Naive thymus-derived CD4-positive, alpha-beta T cell (primary cell): ENCODE measurements at places on chromosomes 1 and 21. TPM values are rescaled to one million over a fixed set of nuclear protein-coding genes. Genes with fewer than 3 reads are reported as not detected.

Gene IL12RB2
- polyA plus RNA-seq = 0.47 TPM

Gene GJA4
- not detected for polyA plus RNA-seq

Gene CD34
- polyA plus RNA-seq = not detected

Gene SLC1A7
- not detected for polyA plus RNA-seq

Gene RRAGC
- polyA plus RNA-seq = 6.9 TPM

Gene CEP104
- polyA plus RNA-seq = 15.3 TPM

DNA sequence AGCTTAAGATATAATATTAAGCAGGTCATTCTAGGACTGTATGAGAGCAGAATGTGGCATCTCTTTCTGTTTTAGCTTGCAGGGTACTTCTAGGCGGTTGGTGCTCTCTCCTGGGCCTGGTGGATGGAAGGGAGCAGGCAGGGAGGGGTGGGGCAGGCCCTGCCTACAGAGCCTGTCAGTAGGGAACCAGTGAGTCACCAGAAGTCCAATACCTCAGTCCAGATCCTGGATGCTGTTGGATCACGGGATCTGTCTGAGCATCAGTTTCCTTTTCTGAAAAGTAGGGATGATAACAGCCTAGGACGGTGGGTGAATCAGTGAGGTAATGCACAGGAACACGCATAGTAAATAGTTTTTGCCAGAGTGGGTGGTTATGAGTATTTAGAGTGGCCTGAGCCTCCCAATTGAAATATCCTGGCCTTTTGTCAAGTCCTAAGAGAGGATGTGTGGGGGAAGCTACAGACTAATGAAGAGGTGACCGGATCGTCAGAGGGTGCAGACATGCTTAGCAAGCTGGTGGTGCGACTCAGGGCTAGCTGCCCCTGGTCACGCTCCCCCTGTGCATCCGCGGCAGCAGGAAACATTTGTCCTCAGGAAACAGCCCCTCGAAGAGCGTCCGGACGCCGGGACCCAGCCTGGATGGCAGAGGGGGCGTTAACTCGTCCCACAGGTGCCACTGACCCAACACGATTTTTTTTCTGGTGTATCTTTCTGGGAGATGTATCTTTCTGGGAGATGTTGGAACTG, 23.9 kb downstream of the NAV1 start:
- no peak for DNase-seq

DNA sequence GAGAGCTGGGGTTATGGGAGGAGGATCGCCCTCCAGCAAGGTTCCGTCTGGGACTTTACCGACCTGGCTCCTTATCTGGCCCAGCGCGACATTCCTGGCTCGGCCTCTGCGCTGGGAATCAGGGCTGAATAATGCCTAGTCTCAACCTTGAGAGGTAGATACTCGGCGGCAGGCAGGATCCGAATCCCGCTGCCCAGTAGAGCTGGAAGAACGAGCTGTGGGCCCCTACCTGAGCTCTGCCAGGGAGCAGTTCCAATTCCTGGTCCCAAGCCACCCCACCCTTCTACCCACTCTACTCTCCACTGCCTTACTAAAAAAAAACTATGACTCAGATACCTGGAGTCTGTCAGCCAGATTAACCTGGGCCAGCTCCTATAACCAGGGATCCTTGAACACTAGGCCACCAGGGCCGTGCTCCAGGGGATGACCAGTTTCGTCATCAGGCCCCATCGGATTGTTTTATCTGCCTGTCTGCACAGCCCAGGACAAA, 53.6 kb downstream of the RHBG start:
- no peak for DNase-seq

DNA sequence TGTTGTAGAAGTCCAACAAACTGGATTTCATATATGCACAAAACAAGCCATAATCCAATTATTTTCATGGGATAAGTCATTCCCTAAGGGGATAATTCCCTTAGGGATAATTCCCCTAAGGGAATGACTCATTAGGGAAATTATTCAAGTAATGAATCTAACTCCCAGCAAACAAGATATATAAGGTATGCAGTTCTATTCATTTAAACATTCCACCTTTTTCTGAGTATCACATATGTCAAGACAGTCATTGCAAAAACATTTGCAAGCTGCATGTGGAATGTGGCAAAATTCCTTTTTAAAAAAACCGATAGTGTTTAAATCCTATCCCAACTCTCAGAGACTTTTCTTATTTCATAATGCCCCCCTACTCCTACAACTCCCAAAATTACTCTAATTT, 131.2 kb downstream of the AKT3 start:
- DNase-seq = no peak

DNA sequence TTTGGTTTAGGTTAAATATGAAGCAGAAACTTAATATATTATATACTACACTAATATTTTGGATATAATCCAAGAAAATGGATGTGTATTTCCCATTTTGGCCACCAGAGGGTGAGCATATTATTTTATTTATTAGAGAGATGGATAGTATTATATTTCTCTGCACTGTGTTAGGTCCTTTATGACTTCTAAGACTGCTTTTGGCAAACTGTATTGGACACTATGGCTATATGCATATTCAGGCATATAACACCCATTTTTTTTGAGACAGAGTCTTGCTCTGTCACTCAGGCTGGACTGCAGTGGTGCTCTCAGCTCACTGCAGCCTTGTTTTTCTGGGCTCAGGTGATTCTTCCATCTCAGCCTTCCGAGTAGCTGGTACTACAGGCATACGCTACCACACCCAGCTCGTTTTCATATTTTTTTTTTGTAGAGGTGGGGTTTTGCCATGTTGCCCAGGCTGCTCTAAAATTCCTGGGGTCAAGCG, 17.8 kb upstream of the PGM1 start:
- DNase-seq = no peak

GRCh38 chr1:199585392-199585791, 442.1 kb upstream of the NR5A2 start:
- DNase-seq = no peak

GRCh38 chr21:41993744-41994143, 16.4 kb downstream of the ZBTB21 start:
- DNase-seq = no peak

GRCh38 chr21:23585419-23585818, 2021.9 kb downstream of the MRPL39 start:
- DNase-seq = no peak

DNA sequence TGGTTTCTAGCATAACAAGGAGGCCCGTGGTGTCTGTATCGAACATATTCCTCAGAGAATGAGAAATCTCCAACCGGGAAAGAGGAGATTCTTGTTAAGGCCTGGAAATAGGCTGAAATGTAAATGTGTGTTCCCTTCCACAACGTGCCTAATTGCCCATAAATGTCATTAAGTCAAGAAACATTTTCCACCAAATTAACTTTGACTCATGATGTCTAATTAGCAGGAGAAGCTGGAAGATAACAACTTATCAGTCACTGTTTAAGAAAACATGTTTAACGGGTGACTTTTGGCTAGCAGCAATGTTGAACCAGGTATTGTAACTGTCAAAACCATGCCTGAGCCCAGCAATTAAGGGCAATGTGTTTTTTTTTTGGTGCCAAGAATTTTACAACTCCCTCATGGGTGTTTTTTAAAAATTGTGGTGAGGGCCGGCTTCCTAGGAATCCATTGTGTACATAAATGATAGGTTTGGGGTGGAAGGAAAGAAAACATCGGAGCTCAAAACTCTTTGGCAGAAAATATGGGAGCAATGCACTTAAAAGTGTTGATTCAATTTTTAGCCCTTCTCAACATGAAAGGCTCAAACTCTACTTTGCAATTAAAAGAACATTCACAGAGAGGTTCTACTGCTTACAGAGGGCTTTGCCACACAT, 67.0 kb downstream of the OLIG1 start:
- no peak for DNase-seq

- DNase-seq = no peak
Measured at GRCh38 chr21:42657676-42658319, 4.4 kb downstream of the PDE9A start.

- DNase-seq = no peak
Measured at GRCh38 chr1:177228693-177229065, 57.9 kb downstream of the BRINP2 start.

DNA sequence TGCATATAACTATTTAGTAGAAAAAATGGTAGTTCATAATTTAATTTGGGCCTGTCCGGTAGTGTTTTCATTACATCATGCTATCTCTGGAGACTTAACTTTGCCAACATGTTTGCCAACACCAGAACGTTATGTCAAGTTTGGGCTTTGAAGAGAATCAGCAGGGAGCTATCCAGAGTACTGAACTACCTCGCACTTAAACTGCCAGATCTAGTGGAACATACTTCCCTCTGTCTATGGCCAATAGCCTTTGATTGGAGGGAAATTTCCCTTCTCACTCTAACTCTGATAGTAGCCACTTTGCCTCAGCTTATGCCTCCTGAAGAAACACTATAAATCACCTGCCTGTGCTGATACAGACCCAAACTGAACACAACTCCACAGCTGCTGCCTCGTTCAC, 10.0 kb downstream of the LRRC53 start:
- DNase-seq = no peak

DNA sequence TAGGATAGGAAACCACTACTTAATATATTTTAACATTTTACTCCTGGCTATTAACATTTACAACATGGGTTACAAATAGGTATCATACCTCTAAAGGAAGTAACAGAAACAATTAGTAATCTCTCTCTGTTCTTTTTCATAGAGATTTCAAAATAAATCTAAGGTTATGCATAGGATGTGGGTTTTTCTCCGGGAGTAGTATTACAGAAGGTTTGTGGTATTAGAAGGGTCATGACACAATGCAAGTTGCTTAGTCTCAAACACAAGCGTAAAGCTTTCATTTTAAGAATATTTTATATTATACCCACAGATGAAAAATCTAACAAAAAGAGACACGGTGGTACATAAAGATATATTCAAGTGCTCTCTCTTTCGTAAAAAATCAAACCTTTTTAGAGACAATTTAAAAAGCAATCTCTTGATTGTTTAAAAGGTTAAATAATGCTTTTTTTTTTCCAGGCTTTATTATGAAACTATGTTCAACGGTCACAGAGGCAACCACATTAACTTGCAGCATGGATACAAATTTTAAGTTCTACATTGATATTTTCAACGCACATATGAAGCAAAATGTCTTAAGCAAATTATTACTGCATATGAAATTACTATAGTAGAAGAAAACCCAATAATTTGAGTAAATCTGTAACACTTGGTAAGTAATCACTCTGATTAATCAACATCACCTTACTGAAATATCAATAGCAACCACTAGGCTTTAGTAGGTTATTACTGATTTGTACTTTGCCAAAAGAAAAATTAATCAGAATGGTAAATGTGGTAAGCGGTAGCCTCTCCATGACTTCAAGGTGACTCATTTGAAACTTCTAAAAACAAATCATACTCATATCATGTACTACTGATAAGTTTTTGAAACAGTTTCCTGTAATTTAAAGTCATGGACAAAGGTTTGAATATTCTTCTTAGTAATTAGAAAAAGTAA, 97.4 kb upstream of the GFI1 start:
- peak; percentile 51 for DNase-seq

GRCh38 chr1:248417854-248418253, 15.0 kb downstream of the OR2T1 start:
- peak; percentile 5 for DNase-seq

DNA sequence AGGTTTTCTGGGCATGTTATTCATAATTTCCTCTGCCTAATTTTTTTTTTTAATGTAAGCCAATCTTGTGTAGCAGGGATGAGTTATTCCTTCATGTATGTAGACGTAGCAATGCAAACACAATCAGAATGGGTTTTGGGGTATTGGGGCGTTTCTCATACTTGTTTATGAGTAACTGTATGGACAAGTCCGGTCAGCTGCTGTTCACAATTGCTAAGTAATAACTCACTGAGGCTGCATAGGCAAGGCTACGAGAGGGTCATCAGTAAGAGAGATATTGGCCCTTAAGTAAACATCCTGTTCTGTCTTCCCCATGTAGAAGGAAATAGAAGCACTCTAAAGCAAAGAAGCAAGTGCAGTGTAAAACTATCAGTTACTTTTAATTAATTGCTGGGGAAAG, 9.5 kb upstream of the TARS2 start:
- no peak for DNase-seq

GRCh38 chr1:43306688-43307457, 6.1 kb downstream of the TIE1 start:
- no peak for DNase-seq

- no peak for DNase-seq
Measured at GRCh38 chr1:150508982-150509381, 1.1 kb downstream of the ECM1 start.

DNA sequence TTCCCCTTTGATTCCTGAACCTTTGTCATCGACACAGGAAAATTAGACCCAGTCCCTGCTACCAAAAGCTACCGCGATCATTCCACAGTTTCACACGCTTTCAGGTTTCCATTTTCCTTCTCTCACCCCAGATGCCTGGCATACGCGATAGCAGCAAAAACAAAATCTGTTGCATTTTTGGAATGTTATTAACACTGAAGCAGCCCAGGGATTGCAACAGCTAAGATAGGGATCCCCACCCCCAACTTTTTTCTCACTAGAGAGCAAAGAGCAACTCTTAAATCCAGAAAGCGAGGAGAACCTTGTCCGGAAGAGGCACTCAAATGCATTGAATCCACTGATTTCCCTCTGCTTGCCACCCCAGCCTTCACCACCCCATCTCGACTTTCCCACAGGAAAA, 8.9 kb downstream of the OVAAL start:
- DNase-seq = no peak

- DNase-seq = no peak
Measured at GRCh38 chr1:37999430-38000232, 5.7 kb downstream of the FHL3 start.
